Fibroblast of skin of scalp (primary cell): ENCODE measurements at places on chromosomes 16 and 17.

GRCh38 chr16:10776280-10776679 lies 32.6 kb downstream of the NUBP1 start:
- DNase-seq, result no peak

GRCh38 chr16:80631581-80631980 lies 90.8 kb downstream of the DYNLRB2 start:
- peak; percentile 29 for DNase-seq

- peak; percentile 22 for DNase-seq
Observed at GRCh38 chr17:64236827-64237403, 26.1 kb downstream of the TEX2 start.

- peak; percentile 93 for DNase-seq
Observed at GRCh38 chr16:23504453-23505179, 5.7 kb downstream of the GGA2 start.

- peak; percentile 65 for DNase-seq
Observed at GRCh38 chr17:66900126-66901010, 64.1 kb upstream of the CACNG4 start.

- no peak for DNase-seq
Observed at GRCh38 chr17:52181782-52182181, 23.3 kb upstream of the CA10 start.

DNA sequence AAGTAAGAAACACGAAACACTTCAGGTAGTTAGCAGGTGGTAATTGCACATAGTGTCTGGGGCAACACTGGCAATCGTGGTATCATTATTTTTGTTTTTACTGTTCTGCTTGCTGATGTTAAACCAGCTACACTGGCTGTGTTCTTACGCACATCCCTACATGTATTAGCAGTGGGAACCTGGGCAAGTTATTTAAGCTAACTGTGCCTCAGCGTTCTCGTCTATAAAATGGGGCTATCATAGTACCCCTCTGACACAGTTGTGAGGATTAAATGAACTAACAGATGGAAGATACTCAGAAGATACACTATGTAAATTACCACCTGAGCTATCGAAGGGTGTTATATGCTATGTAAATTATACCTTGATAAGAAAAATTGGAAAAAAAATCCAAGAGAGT lies 117.4 kb downstream of the SNX29 start:
- DNase-seq, result no peak

GRCh38 chr17:35731239-35731916 lies at the start of gene RASL10B:
TSS of gene RASL10B (plus strand) at chr17:35731639. CDS start at chr17:35735185, 3,546 bp downstream.
- peak; percentile 43 for DNase-seq

GRCh38 chr17:72972263-72972951 lies 120.1 kb downstream of the SLC39A11 start:
- DNase-seq, result no peak

DNA sequence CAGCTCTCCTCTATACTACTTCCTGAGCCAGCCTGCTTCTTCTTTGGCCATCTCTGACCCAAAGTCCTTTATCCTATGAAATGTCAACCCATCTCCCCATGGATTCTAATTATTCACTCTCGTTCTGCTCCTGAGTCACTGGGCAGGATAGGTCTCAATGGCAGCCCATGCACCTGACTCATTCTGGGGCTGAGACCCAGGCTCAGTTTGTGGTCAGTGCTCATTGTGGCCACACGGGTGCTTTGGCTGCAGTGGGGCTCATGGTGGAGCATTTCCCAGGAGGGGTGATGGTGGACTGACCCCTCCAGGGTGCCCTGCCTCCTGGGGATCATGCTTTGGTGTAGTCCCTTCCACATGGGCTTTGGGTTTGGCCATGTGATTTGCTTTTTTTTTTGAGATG lies 154.8 kb upstream of the WSCD1 start:
- DNase-seq, result no peak
